ENCODE measurements at places on chromosomes 12 and 14.

GRCh38 chr14:37620856-37621255, 25.4 kb downstream of the TTC6 start:
- no peak for DNase-seq

DNA sequence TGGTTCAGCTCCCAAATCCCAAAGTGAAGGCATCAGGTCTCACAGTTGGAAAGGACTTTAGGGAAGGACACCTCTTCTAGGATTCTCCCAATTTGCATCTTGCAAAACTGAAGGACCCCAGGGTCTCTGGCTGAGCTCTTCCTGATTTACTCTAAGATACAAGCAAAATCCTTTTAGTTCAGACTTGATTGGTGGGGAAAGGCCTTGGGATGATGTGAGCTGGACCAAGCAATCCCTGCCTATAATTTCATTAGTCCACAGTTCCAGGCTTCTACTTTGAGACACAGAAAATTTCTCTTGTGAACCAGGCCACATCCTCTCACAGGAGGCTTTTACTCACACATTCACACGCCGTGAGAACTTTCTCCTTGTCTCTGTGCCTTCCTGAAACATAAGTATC, 23.6 kb upstream of the VWF start:
- no peak for DNase-seq

DNA sequence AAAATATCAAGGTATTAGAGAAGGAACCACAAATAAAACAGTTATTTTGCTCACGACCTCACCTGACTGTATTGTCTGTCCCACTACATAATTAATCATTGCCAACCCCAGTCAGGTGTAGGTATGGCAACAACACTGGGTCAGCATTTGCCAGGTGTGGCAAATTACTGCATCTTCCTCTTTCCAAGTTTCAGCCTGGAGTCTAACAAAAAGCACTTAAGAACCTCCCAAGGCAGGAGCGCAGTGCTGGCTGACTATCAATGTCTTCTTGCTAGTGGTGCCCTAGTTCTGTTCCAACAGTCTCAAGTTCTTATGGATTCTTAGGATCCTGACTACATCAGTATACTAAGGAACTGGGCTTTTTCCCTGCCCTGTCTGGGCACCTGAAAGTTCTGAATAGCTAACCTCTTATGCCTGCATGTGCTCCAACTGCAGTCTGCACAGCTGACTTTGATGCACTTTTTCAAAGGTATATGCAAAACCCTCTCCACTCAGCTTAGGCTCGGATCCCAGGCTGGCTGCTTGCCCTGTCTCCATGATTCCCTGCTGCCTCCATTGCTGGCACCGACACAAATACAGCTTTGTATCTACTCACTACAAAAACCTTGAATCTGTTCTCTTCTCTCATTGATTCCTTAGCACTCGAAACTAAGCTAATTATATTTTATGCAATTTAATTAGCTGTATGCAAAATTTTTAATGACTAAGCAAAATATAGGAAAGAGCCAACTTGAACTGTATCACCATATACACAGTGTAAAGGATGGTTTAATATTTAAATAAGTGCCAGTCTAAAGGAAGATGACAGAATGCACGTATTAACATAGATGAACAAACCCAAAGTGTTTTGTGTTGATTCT, 113.3 kb downstream of the PRKD1 start:
- DNase-seq = no peak

- DNase-seq = no peak
These were observed 794 bp downstream of the HOXC13 start for GRCh38 chr12:53939141-53940108.

DNA sequence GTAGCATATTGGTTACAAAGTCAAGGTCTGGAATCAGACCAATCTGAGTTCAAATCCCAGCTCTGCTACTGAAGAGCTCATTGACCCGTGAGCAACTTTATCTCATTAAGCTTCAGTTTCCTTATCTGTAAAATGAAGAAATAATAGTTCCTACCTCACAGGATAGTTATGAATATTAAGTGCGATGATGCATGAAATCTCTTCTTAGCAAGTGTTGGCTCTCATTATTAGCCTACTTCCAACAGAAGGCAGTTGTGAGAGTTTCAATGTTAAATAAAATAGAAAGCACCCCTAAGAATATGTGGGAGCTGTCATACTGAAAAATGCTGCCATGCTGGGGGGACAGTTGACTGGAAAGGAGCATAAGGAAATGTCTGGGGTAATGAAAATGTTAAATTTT, 39.0 kb upstream of the ITPR2 start:
- no peak for DNase-seq

- no peak for DNase-seq
These were observed 19.5 kb downstream of the CCDC91 start for GRCh38 chr12:28209782-28210181.

- no peak for DNase-seq
These were observed at the start of gene KRT5 for GRCh38 chr12:52519826-52520662. TSS of gene KRT5 (minus strand) at chr12:52520394. CDS start at chr12:52520296, 98 bp downstream.

- no peak for DNase-seq
These were observed 17.8 kb upstream of the OXA1L start for GRCh38 chr14:22748631-22749068.

- DNase-seq = no peak
These were observed 11.0 kb upstream of the DHRS4 start for GRCh38 chr14:23942587-23942986.

- no peak for DNase-seq
These were observed 464.6 kb downstream of the PCNX1 start for GRCh38 chr14:71371711-71372396.

GRCh38 chr12:87861791-87862190, 167.4 kb downstream of the C12orf50 start:
- DNase-seq = no peak

DNA sequence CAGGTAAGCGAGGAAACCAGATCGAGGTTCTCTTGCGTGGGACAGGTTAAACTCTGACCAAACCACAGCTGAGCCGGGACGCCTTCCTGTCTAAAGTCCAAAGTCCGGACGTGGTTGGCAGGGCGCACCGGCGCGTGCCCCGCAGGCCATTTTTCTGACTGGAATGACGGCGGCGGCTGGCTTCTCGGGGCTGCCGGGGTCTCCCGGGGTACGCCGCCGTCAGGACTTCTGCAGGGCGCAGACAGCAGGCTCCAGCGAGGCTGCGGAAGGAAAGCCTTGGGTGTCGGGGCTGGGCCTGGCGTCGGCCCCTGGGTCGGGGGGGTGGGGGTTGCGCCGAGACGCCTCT, 32.8 kb downstream of the MIA2 start:
- no peak for DNase-seq

GRCh38 chr14:58078471-58078870, 73.5 kb downstream of the ARMH4 start:
- no peak for DNase-seq
